ENCODE measurements at places on chromosomes 4 and X.

DNA sequence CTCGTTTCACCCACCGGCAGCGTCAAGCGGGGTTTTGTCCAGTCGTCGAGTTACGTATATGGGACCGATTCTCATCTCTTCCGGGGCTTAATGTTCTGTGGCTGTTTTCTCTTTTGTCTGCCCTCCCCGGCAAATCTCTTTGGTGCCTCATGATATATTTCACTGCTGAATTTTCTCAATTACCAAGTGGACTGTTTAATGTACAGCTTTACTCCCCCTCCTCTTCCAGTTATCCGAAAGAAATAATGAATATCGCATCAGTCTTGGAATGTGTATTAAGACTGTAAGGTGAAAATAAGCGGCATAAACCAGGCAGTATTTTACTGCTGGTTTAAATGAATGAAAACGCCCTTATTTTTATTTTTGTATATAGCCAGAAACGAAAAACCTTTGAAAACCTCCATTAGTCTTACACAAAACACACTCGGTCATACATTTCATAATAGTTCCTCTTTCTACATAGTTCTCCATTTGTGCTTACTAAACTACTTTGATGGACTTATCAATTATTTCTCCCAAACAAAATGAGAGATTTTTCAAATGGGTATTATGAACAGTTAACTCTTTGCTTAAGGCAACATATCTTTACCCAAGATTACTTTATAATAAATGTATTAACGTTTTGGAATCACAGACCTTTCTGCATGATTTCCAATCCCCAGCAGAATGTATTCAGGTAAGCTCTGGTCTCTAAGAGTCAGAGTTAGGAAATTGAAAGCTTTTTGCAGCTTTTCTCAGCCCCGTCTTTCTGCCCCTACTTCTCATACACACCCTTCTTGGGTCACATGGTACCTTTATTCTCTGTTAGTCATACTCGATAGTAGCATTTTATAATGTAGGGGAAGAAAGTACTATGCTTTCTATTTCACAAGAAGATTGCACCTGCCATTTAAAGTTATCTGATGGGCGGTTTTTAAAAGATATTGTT lies 979 bp downstream of the RP2 start:
- DNase-seq = no peak

DNA sequence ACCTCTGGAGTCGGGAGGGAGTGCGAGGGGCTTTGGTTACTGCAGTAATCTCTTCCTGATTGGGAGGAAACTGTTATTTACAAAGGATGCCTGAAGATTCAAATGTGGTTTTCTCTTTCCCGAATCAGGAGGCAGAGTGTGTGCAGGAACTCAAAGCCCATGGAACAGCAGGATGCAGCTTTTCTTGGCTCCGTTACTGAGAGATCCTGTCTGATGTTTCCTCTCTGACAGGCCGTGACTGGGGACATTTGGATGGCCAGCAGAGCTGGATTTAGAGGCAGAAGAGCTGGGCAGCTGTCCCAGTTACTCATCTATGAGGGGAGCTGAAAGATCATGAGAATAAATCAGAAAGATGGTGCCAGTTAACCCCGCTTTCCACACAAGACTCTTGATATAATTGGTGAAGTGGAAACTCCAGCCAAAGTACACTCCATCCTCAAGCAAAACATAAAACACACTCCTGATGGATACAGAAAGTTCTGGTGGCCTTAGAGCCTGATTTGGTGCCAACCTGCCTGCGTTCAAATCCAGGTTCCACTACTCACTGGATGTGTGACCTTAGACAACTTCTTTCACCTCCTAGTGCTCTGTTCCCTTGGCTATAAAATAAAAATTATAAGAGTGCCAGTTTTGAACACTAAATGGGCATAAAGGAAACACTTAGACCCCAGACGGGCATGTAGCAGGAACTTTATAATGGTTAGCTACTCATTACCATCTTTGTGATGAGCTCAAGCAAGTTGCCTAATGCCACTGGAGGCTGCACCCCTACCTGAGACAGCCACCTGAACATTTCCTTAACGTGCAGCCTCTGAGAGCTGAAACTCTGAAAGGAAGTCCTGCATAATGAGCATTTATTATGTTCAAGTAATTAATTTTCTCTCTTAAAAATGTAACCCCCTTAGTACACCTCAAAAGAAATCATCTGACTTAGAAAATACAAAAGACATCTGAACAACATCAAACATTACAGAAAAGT lies 349.0 kb upstream of the GATB start:
- DNase-seq = peak; percentile 92

- no peak for DNase-seq
These were observed 12.7 kb downstream of the STEEP1 start for GRCh38 chrX:119552508-119552907.

- DNase-seq = no peak
These were observed 117.0 kb upstream of the SLC4A4 start for GRCh38 chr4:71221510-71222466.

- peak; percentile 76 for DNase-seq
These were observed 3.6 kb downstream of the MAGIX start for GRCh38 chrX:49165901-49166881.

DNA sequence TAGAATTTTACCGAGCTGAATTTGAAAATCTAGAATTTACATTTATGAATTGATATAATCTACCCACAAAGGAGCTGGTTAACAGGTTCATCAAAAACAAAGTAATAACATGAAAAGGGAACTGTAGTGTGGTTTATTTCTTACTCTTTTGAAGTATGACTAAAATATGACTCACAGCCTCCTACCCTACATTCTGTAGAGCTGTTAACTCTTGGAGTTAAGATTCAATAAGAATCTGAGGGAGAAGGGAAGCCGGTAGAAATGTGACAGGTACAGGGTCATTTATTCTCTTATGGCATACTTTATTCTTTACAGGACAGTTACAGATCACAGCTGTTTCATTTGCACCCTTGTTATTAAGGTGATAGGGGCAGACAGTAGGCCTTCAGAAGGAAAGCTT lies 132.2 kb upstream of the FAM47B start:
- DNase-seq = no peak

- no peak for DNase-seq
These were observed 43.2 kb downstream of the MTMR8 start for GRCh38 chrX:64352081-64352480.

GRCh38 chr4:68593112-68593511 lies 17.0 kb upstream of the UGT2B17 start:
- DNase-seq = no peak

DNA sequence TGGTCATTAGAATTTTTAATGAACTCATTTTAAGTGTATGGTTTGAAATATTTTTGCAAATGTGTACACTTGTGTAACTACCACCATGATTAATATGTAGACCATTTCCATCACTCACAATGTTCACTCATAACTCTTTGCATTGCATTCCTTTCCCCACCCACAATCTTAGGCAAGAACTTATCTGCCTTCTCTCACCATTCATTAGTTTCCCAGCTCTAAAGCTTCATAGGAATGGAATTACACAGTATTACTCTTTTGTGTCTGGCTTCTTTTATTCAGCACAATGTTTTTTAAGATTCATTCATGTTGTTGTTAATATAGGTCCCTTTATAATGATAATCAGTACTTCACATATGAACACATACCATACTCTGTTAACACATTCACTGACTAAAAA lies 106.1 kb downstream of the ARAP2 start:
- DNase-seq = no peak

- DNase-seq = no peak
These were observed 918 bp downstream of the IGSF1 start for GRCh38 chrX:131288188-131288587.

GRCh38 chrX:9352694-9353411 lies 112.0 kb upstream of the TBL1X start:
- DNase-seq = no peak

- DNase-seq = no peak
These were observed 38.0 kb downstream of the MAGEE2 start for GRCh38 chrX:75746891-75747639.

DNA sequence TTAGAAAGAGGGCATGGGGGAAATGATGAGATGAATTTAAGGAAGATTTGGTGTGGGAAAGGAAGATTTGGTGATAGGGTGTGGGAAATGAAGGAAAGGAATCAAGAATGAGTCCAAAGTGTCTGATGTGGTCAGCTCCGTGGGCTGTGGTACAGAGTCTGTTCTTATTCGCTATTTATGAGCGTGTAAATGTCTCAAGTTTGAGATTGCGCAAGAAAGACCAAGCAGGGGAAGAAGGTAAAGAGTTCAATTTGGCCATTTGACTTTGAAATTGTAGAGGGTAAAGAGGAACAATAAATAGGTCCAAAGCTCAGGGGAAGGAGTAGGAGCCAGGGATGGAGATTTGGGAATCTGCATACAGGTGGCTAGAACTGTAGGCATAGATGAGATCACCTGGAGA lies 11.3 kb upstream of the SMS start:
- no peak for DNase-seq

- DNase-seq = no peak
These were observed 2.3 kb downstream of the IKBKG start for GRCh38 chrX:154549766-154550165.

- no peak for DNase-seq
These were observed 333.8 kb downstream of the DMD start for GRCh38 chrX:32877592-32877991.

GRCh38 chr4:172018358-172018757 lies 205.2 kb downstream of the GALNTL6 start:
- DNase-seq = no peak

GRCh38 chrX:71652405-71652804 lies 14.9 kb upstream of the LOC101059915 start:
- peak; percentile 53 for DNase-seq

GRCh38 chr4:76747563-76747962 lies 150.4 kb downstream of the SOWAHB start:
- DNase-seq = no peak
